Activated T-cell treated with anti-CD3 and anti-CD28 coated beads, Interleukin-2, amount 50 U/mL, for 72 hours (primary cell): ENCODE measurements at places on chromosomes 4 and X. TPM values are rescaled to one million over a fixed set of nuclear protein-coding genes. Genes with fewer than 3 reads are reported as not detected.
A peak's percentile ranks its signal among the peaks of the same experiment; 100 is the strongest.

The OTC gene
- not detected for total RNA-seq

- no peaks in the 10 kb centered on the region for H3K27me3 ChIP-seq
- H3K4me1 ChIP-seq, result no peaks in the 10 kb centered on the region
- H3K27ac ChIP-seq, result no peak overlapping the region
- no peaks in the 10 kb centered on the region for H3K36me3 ChIP-seq
- no peak overlapping the region for H3K4me3 ChIP-seq
These were observed 349.3 kb upstream of the GALNT7 start for GRCh38 chr4:172819353-172819752.

GRCh38 chr4:178553201-178553600, 1111.0 kb upstream of the AGA start:
- H3K36me3 ChIP-seq, result no peaks in the 10 kb centered on the region
- no peaks in the 10 kb centered on the region for H3K27me3 ChIP-seq
- no peaks in the 10 kb centered on the region for H3K4me1 ChIP-seq
- DNase-seq, result no peak
- H3K27ac ChIP-seq, result no peak overlapping the region
- no peak overlapping the region for H3K4me3 ChIP-seq

DNA sequence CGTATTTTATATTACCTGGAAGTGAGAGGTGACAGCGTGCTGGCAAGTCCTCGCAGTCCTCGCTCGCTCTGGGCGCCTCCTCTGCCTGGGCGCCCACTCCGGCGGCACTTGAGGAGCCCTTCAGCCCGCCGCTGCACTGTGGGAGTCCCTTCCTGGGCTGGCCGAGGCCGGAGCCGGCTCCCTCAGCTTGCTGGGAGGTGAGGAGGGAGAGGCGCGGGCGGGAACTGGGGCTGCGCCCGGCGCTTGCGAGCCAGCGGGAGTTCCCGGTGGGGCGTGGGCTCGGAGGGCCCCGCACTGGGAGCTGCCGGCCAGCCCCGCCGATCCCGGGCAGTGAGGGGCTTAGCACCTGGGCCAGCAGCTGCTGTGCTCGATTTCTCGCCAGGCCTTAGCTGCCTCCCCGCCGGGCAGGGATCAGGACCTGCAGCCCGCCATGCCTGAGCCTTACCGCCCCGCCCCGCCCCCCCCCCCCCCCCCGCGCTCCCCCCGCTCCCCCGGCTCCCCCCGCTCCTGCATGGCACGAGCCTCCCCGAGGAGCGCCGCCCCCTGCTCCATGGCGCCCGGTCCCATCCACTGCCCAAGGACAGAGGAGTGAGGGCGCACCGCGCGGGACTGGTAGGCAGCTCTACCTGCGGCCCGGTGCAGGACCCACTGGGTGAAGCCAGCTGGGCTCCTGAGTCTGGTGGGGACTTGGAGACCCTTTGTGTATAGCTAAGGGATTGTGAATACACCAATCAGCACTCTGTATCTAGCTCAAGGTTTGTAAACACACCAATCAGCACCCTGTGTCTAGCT, 298.9 kb upstream of the MAGEB16 start:
- H3K36me3 ChIP-seq, result no peaks in the 10 kb centered on the region
- no peak for DNase-seq
- no peak overlapping the region for H3K27ac ChIP-seq
- no peak overlapping the region for H3K4me3 ChIP-seq
- no peaks in the 10 kb centered on the region for H3K4me1 ChIP-seq
- peaks cover 7% of the 10 kb centered on the region for H3K27me3 ChIP-seq

The ZCCHC18 gene
- 1.4 TPM for total RNA-seq

The CDKL2 gene
- 2.2 TPM for total RNA-seq

The PNMA6F gene
- not detected for total RNA-seq

GRCh38 chr4:174207367-174207766, 76.1 kb downstream of the FBXO8 start:
- peaks cover 10% of the 10 kb centered on the region for H3K4me1 ChIP-seq
- H3K36me3 ChIP-seq, result no peaks in the 10 kb centered on the region
- H3K4me3 ChIP-seq, result no peak overlapping the region

DNA sequence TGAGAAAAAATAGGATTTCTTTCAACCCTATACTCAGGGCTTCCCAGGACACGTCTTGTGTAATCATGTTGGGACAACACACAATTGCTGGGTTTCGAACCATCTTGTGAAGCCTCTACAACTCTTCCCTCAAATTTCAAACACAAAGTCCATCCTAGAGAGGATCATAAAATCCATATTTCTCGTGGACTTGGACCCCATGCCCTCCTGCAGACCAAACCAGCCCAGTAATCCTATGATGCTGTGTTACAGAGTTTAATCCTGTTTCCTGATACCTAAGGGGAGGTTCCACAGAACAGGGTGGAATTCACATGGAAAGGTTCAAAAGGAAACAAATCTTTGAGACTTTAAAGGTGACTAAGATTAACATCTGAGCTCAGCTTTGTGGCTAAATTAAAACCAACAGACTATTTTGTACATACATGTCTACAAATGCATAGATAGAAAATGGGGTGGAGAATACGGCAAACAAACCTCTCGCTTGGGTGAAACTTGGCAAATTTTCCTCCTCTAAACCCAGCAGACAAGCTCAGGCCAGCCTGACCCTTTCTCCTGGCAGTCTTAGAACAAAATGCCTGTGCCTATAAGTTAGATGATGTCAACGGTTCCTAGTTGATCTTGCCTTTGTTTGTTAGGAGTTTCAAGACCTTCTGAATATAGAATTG, 38.1 kb downstream of the EGFL6 start:
- H3K27ac ChIP-seq, result no peak overlapping the region
- H3K4me3 ChIP-seq, result no peak overlapping the region
- no peak for DNase-seq
- H3K27me3 ChIP-seq, result peaks cover 40% of the 10 kb centered on the region

- H3K4me3 ChIP-seq, result no peak overlapping the region
- H3K4me1 ChIP-seq, result peaks cover 11% of the 10 kb centered on the region
- H3K27ac ChIP-seq, result no peak overlapping the region
- no peak for DNase-seq
- no peaks in the 10 kb centered on the region for H3K36me3 ChIP-seq
These were observed 12.0 kb downstream of the HMX1 start for GRCh38 chr4:8859550-8860095.

The DCAF4L1 gene
- total RNA-seq, result 0.19 TPM

The MID1 gene
- 0.60 TPM for total RNA-seq

GRCh38 chr4:140102421-140102820, 51.6 kb downstream of the MAML3 start:
- peaks cover 6% of the 10 kb centered on the region for H3K27me3 ChIP-seq
- peaks cover 67% of the 10 kb centered on the region for H3K4me1 ChIP-seq
- peaks cover 4% of the 10 kb centered on the region for H3K36me3 ChIP-seq
- H3K27ac ChIP-seq, result no peak overlapping the region
- H3K4me3 ChIP-seq, result peak overlapping the region; percentile 36

The TBL1X gene
- 52.8 TPM for total RNA-seq

GRCh38 chrX:1430451-1430850, 22.3 kb downstream of the ASMTL start:
- H3K27ac ChIP-seq, result no peak overlapping the region
- no peaks in the 10 kb centered on the region for H3K27me3 ChIP-seq
- H3K36me3 ChIP-seq, result peaks cover 5% of the 10 kb centered on the region

- H3K4me1 ChIP-seq, result no peaks in the 10 kb centered on the region
- H3K4me3 ChIP-seq, result no peak overlapping the region
- no peak for DNase-seq
- H3K27ac ChIP-seq, result no peak overlapping the region
- H3K27me3 ChIP-seq, result no peaks in the 10 kb centered on the region
These were observed 144.4 kb upstream of the GATB start for GRCh38 chr4:151905197-151905596.

- peaks cover 10% of the 10 kb centered on the region for H3K36me3 ChIP-seq
- no peaks in the 10 kb centered on the region for H3K27me3 ChIP-seq
- peak overlapping the region; percentile 37 for H3K4me3 ChIP-seq
- H3K4me1 ChIP-seq, result peaks cover 52% of the 10 kb centered on the region
These were observed 43.7 kb downstream of the IL21 start for GRCh38 chr4:122577189-122577553.

DNA sequence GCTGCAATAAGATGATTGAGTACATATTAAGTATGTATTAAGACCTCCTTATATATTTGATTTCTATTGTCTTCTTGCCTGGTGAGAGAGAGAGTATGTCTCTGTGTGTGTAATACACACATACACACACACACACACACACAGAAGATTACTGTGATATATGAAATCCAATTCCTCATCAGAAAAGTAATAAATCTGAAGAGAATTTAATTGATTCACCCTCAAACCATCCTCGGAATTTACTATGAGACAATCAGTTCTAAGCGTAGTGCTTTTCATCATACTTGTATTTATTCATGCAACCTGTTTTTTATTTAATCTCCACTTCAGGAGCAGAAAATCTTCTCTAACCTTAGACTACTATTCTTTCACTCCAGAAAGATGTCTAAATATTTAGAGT, 62.3 kb upstream of the TLL1 start:
- no peak for DNase-seq
- H3K4me3 ChIP-seq, result no peak overlapping the region
- H3K27ac ChIP-seq, result no peak overlapping the region

DNA sequence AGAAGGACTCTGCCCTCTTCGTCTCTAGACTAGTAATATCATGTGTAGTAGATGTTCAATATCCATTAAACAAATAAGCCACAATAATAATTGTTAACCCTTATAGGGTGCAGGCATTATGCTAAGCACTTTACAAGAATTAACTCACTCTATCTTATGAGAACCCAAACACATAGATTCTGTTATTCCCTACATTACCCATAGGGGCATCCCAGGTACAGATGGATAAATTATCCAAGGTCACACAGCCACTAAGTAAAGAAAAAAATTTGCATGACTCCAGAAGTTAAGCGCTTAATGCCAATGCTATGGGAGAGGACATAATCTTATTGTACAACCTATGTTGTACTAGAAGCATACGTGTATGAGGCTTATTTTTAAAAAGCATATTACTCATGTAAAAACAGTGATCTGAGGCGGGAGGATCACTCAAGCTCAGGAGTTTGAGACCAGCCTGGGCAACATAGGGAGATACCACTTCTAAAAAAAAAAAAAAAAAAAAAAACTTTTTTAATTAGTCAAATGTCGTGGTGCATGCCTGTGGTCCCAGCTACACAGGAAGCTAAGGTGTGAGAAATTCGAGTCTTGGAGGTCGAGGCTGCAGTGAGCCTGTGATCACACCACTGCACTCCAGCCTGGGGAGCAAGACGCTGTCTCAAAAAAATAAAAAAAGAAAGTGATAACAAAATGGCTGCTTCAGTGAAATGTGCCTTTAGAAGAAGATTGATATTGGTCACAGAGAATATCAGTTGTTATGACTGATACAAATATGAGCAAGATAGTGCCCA, 13.6 kb downstream of the LDB2 start:
- no peak for DNase-seq
- no peak overlapping the region for H3K27ac ChIP-seq
- H3K36me3 ChIP-seq, result no peaks in the 10 kb centered on the region
- H3K27me3 ChIP-seq, result no peaks in the 10 kb centered on the region
- peaks cover under 1% of the 10 kb centered on the region for H3K4me1 ChIP-seq

GRCh38 chr4:185916231-185916630, 104.2 kb upstream of the SORBS2 start:
- no peaks in the 10 kb centered on the region for H3K36me3 ChIP-seq
- no peak overlapping the region for H3K4me3 ChIP-seq
- no peak for DNase-seq
- H3K27ac ChIP-seq, result no peak overlapping the region

GRCh38 chr4:182369211-182369610, 126.0 kb downstream of the TENM3 start:
- H3K27ac ChIP-seq, result no peak overlapping the region
- DNase-seq, result no peak
- no peaks in the 10 kb centered on the region for H3K36me3 ChIP-seq

The TENM3 gene
- 0.12 TPM for total RNA-seq

The EDA gene
- total RNA-seq, result 4.3 TPM

GRCh38 chrX:19723427-19723826, 164.0 kb downstream of the SH3KBP1 start:
- H3K36me3 ChIP-seq, result peaks cover 1% of the 10 kb centered on the region
- peaks cover 43% of the 10 kb centered on the region for H3K4me1 ChIP-seq
- H3K27ac ChIP-seq, result peak overlapping the region; percentile 68
- peak overlapping the region; percentile 20 for H3K4me3 ChIP-seq

- no peaks in the 10 kb centered on the region for H3K27me3 ChIP-seq
- no peak for DNase-seq
- peak overlapping the region; percentile 63 for H3K4me3 ChIP-seq
- peaks cover 19% of the 10 kb centered on the region for H3K36me3 ChIP-seq
These were observed 13.6 kb downstream of the DHX15 start for GRCh38 chr4:24570574-24571236.

The DRP2 gene
- total RNA-seq, result 0.86 TPM

DNA sequence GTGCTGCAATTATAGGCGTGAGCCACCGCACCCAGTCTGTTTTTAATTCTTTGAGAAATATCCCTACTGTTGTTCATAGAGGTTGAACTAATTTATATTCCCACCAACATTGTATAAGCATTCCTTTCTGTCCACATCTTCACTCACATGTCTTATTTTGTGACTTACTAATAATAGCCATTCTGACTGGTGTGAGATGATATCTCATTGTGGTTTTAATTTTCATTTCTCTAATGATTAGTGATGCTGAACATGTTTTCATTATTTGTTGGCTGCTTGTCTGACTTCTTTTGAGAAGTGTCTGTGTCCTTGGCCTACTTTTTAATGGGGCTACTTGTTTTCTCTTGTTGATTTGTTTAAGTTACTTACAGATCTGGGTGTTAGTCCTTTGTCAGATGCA, 310.9 kb upstream of the MAOA start:
- DNase-seq, result no peak
- no peaks in the 10 kb centered on the region for H3K4me1 ChIP-seq
- no peaks in the 10 kb centered on the region for H3K36me3 ChIP-seq
- H3K27ac ChIP-seq, result peak overlapping the region; percentile 34

GRCh38 chrX:39950018-39950688, 147.6 kb downstream of the BCOR start:
- peaks cover 18% of the 10 kb centered on the region for H3K27me3 ChIP-seq
- peaks cover 15% of the 10 kb centered on the region for H3K4me1 ChIP-seq
- no peak overlapping the region for H3K4me3 ChIP-seq

The ABCG2 gene
- total RNA-seq, result 0.28 TPM

GRCh38 chr4:73998040-73999011, at the start of gene CXCL5:
Gene CXCL5 (minus strand): TSS chr4:73998677. CDS start chr4:73998581, 96 bp downstream.
- H3K27ac ChIP-seq, result no peak within 1 kb of the TSS
- H3K36me3 ChIP-seq, result no peaks in the 10 kb centered on the region
- no peak for DNase-seq
- H3K27me3 ChIP-seq, result peaks cover 20% of the 10 kb centered on the region

- no peak overlapping the region for H3K27ac ChIP-seq
- DNase-seq, result no peak
- H3K36me3 ChIP-seq, result peaks cover 2% of the 10 kb centered on the region
These were observed 235.7 kb downstream of the NKX6-1 start for GRCh38 chr4:84263415-84263814.

The APLN gene
- total RNA-seq, result 0.23 TPM

The FGG gene
- not detected for total RNA-seq

DNA sequence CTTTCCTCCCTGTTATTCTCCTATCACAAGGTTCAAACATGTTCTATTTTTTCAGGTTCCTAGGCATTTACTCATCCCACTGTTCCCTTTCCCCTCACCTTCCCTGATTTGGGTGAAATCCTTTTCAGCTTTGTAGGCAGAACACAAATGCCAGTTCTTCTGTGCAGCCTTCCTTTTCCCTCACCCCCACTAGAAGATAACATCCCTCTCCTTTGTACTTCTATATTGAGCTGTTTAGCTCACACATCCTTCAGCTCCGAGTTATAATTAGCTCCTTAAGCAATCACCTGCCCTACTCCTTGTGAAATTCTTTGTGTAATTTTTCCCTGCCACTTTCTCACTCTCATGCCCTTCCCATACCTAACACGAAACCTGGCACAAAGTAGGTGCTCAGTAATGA, 240.9 kb downstream of the AR start:
- H3K27me3 ChIP-seq, result peaks cover 4% of the 10 kb centered on the region
- no peak overlapping the region for H3K4me3 ChIP-seq
- no peaks in the 10 kb centered on the region for H3K36me3 ChIP-seq
- no peak overlapping the region for H3K27ac ChIP-seq
- peaks cover 6% of the 10 kb centered on the region for H3K4me1 ChIP-seq
- DNase-seq, result no peak
